ENCODE measurements at places on chromosomes 12 and 14.

- no peak for DNase-seq
These were observed 268.9 kb downstream of the SUDS3 start for GRCh38 chr12:118645219-118645618.

GRCh38 chr12:116640281-116640680 lies 81.1 kb downstream of the MAP1LC3B2 start:
- DNase-seq = no peak

- DNase-seq = peak; percentile 36
These were observed 126.1 kb downstream of the PELI2 start for GRCh38 chr14:56244138-56244789.

DNA sequence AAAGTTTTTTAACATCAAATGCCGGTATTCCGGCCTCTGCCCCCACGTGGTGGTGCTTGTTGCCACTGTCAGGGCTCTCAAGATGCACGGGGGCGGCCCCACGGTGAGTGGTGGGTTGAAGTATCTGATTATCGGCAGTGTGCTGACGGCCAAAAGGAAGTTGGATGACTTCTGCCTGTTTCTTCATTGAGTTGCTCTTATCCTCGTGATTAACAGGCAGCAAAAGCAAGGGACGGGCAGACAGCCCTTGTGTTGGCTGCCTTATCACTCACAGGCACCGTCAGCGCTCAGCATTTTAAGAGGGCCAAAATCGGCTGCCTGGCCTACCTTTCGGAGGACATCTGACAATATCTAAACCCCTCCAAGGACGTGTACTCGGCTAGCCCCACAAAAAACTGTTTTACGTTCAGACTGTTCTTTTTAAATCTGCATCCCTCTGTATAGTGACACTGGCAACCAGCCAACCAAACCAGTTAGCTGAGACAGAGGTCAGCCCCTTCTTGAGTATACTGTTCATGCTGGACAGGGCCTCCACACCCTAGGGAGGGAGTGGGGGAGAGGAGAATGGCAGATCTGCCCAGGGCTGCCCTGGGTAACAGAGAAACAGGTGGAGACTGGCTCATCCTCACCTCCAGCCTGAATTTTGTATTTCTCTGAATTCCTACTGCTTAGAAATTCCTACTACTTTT lies 22.9 kb upstream of the AKAP5 start:
- DNase-seq = no peak

DNA sequence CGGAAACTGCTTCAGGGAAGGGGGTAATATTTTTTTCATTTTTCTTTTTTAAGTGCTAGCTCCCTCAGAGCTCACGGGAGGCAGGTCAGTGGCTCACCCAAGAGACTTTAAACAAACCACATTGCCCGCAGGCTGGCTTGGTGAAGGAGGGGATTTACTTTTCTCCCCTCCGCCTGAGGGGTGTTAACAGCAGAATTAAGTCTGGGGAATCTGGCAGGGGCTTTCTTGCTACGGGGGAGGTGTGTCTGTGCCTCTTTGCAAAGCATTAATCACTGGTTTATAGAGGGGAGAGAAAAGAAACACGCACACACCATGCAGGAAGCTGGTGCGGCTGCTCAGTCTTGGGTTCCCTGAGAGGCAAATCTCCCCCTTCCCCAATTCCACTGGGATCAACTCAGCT lies 26.2 kb upstream of the TBX3 start:
- DNase-seq = no peak

GRCh38 chr12:69332815-69333358 lies 15.3 kb upstream of the LYZ start:
- DNase-seq = no peak

GRCh38 chr14:74084277-74085046 lies at the start of the genes ALDH6A1 and LIN52:
ALDH6A1 (minus strand) TSS chr14:74084453; CDS start chr14:74084394, 59 bp downstream.
LIN52 (plus strand) TSS chr14:74084956; CDS start chr14:74084975, 19 bp downstream.
- DNase-seq = peak; percentile 100

DNA sequence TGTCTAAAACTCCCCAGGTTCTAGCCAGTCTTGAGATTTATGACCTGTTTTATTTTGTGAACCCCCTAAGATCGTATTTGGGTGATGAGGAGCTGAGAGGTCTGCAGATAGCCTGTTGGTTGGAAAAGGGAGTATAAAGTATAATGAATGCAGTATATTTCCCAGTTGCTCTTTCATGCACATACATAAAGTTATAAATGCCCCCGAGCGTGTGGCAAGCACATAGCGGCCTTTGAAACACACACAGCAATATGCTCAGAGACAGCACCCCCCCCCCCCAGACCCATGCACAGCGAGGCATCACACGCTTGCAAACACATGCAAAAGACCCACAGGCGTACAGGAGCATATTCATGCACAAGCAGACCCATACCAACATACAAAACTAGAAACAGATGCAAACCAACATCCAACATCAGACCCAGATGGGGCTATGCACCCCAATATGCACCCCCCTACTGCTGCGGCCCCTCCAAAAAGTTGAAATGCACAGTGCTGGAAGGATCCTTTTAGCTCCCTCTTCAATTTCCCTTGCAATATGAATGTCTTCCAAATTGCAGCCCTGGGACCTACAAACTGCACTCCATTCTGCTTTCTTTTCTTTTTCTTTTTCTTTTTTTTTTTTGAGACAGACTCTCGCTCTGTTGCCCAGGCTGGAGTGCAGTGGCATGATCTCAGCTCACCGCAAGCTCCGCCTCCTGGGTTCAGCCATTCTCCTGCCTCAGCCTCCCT lies 82.2 kb upstream of the TBX3 start:
- DNase-seq = no peak

GRCh38 chr12:14995583-14996425 lies 23.0 kb downstream of the PDE6H start:
- DNase-seq = peak; percentile 68

DNA sequence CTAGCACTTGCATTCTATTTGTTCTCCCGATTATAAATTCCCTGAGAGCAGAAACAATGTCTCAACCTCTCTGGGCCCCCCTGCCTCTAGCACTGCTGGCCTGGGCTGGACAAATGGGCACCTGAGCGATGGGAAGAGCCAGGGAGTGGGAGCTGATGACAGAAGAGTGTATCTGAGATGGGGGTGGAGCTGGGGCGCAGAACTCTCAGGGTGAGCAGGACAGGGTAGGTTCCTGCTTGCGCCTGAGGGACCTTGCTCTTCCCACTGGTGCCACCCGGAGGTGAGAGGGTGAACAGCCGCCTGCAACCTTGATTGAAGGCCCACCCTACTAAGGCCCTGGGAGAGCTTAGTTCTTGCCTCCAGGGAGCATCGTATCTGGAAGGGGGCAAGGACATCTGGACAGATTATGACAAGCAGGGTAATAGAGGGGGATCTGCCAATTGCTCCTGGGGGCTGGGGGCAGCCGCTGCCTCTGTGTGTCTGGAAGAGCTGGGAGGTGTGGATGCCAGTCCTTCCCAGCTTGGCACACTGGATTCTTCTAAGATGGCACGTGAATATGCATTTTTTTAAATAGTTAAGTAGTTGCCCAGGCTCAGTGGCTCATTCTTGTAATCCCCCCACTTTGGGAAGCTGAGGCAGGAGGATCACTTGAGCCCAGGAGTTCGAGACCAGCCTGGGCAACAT lies 43.0 kb upstream of the TSPAN9 start:
- DNase-seq = no peak

- DNase-seq = no peak
These were observed 176.3 kb downstream of the ESR2 start for GRCh38 chr14:64117671-64118402.

DNA sequence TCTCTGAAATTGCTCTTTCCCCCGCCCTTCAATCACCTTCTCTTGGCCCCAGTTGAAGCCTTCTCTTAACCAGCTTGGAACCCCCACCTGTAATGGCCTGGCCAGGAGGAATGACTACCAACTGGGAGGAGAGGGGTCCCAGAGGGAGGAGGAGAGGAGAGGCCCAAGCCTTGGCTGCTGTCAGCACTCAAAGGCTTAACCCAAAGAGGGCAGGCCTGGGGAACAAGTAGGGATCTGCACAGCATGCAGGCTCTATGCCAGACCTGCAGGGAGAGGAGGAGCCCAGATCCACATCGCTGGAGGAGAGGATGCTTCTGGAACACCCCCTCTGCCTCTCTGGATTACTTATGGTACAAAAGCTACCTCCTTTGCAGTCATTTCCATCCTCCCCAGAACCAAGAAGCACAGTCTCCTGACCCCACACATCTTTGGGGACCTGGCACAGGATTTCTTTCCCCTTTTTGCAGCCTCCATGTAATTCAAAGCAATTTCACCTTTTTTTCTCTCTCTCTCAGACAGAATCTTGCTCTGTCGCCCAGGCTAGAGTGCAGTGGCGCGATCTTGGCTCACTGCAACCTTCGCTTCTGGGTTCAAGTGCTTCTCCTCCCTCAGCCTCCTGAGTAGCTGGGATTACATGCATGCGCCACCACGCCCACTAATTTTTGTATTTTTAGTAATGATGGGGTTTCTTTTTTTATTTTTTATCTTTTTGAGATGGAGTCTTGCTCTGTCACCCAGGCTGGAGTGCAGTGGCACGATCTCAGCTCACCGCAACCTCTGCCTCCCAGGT lies 6.2 kb downstream of the RARG start:
- no peak for DNase-seq

GRCh38 chr12:121793440-121793837 lies at the start of gene RHOF:
RHOF (minus strand) TSS chr12:121793688; CDS start chr12:121793633, 55 bp downstream.
- no peak for DNase-seq

DNA sequence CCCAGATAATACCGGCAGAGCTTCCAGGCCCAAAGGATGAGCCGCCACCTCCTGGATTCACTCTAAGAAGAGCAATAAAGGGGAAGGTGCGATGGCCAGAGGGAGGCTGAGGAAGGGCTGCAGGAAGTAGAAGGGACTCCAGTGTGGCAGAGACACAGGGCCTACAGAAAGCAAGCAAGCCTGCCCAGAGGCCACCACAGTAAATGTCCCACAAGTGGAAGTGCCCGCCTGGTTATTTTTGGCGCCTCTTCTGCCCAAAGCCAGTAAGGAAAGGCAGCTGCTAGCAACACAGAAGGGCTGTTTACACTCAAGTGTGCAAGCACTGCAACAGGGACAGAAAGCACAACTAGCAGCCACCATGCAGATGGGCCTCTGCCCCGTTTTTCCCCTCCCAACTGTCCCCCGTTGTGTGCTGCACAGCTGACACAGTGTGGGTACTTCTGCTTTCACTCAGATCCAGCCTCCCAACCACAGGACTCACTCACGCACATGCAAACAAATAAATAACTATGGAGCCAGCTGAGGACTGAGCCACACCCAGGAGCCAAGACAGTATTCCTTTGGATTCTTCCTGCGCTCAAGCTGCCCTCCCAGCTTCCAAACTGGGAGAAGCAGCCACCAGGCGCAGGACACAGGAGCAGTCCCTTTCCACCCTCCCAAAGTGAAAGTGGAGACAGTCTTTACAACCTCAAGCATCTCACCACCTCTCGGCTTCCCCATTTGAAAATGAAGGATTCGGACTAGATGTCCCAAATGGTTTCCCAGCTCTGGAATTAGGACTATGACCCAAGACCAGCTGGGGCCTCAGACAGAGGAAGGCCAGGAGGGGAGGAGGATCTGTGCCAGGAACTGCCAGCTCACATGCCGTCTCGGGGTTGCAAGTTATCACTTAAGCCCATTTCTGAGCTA lies 40.0 kb upstream of the PNMA1 start:
- no peak for DNase-seq

- no peak for DNase-seq
These were observed 66.7 kb downstream of the RESF1 start for GRCh38 chr12:32025906-32026305.

- no peak for DNase-seq
These were observed 233.6 kb upstream of the RMST start for GRCh38 chr12:97229004-97229403.

Measured in forelimb muscle (tissue), 1 donor.